NCI-H1105 treated with DMSO at 0.1 percent for 48 hours (cell line): ENCODE measurements at places on chromosomes 5 and 9.
A peak's percentile ranks its signal among the peaks of the same experiment; 100 is the strongest.

GRCh38 chr9:116843863-116844620, 156.9 kb downstream of the TRIM32 start:
- DNase-seq = no peak

DNA sequence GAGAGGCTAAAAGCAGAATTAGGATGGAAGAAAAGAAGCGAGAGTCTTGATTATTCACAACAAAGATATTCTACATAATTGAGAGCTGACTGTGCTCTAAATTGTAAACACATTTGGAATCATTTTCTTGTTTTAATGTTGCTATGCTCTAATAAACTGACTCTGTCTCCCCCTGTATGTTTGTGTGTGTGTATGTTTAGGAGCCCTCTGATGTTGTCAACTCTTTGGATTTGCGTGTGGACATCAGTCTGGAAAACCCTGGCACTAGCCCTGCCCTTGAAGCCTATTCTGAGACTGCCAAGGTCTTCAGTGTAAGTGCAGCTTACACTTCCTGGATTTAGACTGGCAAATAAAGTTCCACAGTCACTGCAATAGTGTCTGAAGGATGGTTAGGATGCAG, 37.8 kb downstream of the MOCS2 start:
- no peak for DNase-seq

- DNase-seq = no peak
Observed at GRCh38 chr5:151224372-151224771, 480 bp upstream of the CCDC69 start.

DNA sequence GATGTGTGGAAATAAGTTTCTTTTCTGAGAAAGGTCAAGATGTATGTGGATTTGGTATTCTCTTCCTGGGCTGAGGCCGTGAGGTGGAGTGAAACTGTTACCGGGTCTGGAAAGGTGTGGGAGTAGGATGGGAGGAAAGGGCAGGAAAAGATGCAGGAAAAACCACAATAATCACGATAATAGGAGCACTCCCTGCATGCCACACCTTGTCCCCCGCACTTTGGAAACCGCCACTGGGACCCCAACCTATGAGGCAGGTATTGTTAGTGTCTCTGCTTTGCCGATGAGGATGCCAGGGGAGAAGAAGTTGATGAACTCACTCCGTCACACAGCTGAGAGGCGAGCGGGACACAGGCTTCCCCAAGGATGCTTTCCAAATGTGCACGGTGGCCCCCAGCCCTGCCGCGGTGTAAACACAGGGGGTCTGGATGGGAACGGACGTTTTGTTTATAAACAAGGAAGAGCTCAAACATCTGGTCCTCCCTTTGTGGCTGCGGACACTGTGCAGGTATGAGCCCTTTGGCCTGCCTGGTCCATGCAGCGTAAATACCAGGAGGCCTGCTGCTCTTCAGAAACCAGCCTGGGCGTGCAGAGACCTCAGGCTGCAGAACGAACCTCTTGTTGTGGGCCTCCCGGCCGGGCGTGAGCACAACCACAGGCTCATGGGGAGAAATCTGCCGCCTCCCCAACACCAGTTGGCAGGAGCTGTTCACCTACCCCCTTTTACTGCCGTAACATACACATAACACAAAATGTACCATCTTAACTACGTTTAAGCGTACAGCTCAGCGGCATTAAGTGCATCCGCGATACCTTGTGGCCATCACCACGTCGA, 126.7 kb downstream of the COL23A1 start:
- no peak for DNase-seq

GRCh38 chr5:71836559-71837112, 117.6 kb downstream of the CARTPT start:
- DNase-seq = no peak

DNA sequence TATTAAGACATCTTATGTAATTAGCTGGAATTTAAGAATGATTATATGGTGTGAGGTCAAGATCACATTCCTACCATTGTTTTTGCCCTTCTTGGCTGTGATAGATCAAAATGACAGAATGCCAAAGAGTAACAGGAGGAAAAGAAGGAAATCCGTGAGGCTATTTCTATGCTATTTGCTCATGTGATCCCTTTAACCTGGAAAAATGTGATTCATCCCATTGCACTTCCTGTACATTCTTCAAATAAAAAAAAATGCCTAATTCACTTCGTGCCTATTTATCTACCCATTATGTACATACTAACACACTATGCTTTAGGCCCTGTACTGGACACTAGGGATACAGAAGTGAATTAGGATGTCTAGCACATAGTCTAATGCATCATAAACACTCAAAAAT, 154.1 kb upstream of the PAPPA start:
- no peak for DNase-seq

GRCh38 chr5:94707359-94707758, 88.9 kb downstream of the SLF1 start:
- DNase-seq = peak; percentile 14

DNA sequence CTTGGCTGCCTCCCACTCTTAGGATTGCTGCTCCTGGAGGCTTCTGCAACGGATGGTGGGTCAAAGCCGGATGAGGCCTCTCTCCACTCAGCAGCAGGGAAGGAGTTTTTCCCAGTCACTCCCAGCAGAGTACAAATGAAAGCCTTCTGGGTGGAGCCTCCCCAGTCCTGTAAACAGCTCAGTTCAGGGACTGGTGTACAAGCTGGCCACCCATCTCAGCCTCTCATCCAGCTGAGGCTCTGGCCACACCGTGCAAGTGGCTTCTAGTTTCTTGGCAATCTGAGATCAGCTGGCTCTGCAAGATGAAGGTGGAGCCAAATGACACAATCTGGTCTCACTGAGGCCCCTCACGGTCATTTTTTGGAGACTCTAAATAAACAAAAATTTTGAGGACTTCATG, 10.0 kb downstream of the GPX3 start:
- no peak for DNase-seq

GRCh38 chr5:78293851-78294247, 649 bp downstream of the AP3B1 start:
- DNase-seq = no peak

DNA sequence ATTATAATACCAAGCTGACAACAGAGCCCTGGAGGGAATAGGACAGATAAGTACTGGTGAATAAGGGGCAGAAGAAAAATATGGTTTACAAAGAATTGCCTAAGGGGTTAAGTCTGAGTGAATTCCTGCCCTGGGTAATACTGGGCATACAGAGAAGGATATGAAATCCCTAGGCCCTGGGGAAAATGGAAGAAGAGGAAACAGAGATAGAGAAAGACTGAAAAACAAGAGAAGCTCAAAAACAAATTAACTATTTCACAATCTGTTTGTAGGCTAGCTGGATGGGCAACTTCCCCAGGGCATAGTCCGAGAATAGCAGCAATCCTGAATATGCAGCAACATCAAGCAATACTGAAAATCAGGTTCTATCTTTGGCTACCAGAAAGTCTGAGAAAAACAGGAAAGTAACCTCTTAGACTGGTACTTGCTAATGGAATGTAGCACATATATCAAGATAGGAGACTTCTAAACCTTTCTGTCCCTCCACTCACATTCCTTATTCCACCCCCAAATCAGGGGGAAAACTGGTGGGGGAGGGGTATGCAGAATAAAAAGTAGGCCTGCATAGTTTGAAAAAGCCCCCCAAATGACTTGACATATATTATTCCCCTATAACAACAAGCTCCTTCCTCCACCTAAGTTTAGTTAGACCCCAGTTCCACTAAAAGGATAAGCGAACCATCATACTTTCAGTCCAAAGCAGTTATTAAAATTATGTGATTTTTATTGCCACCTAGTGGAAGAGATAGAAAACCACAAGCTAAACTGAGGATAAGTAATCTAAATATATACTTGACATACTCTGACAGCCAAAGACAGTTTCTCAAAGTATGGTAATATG, 20.6 kb downstream of the SLC38A9 start:
- DNase-seq = peak; percentile 34

GRCh38 chr5:149605998-149606724, 24.9 kb downstream of the ARHGEF37 start:
- no peak for DNase-seq

DNA sequence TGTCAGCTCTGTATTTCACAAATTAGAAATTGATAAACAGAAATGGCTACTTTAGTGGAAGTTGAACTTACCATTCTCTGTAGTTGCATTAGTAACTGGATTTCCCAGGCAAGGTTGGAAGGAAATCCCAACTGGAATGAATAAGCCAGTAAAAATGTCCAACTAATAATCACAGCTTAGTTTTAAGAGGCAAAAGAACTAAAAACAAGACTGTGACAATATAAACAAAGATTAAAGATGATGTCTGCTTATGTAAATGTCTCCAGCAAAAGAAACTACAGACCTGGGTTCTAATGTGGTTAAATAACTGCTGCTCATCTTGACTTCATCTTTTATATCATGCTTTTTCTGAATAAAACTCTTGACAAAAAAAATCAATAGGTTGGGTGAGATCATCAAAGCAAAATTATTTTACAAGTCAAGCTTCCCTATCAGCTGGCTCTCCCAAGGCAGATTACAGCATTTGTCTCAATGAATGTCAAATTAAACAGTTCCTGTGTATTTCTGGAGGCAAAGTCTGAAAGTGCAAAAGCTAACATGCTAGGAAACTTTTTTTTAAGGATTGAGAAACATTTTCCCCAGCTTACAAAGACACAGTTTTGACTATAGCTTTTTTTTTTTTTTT, 62.3 kb upstream of the HMHB1 start:
- no peak for DNase-seq

GRCh38 chr9:127215268-127216209, 49.0 kb upstream of the GARNL3 start:
- no peak for DNase-seq

DNA sequence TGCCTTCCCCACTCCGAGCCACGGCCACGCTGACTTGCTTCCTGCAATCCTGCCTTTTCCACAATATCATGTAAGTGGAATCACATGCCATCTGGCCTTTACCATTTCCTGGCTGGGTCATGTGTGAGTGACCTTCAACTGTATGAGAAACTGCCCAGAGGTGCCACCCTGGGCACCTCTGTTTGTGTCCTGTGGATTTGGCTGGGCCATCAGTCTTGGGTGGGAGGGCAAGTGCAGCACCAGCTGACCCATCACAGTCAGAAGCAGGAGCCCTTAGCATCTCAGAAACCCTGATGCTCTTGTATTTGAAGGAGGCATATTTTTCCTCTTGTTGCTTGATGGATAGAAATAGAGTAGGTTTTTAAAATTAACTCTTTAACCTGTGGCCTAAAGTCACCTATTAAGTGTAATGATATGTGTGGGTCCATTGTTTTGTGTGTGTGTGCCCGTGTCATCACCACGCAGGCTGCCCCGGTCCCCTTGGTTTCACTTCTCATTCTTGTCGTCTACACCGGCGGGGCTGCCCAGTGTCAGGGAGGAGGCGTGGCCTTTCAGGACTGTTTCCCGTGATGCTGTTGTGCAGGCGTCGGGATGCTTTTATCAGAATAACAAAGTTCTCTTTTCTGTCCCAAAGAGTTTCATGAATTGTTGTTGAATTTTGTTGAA, 52.1 kb upstream of the CACNA1B start:
- no peak for DNase-seq

- no peak for DNase-seq
Observed at GRCh38 chr5:154273028-154273617, 82.6 kb downstream of the GALNT10 start.

DNA sequence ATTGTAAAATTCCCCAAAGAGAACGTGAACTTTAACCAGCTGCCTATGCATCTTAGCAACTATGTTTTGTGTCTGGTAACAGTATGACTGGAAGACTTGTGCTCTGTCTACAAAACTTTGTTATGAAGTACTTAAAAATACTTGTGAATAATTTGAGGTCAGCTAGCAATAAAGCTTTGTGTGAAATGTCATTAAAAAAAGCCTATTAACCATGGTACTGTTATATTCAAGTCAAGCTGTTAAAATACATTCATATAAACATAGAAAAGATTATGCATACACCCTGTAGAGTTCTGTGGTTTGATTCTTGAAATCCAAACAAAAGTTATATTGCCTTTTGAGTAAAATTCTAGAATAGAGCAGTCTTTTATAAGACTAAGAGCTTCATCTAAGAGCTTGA, 60.1 kb downstream of the VCAN start:
- DNase-seq = no peak

GRCh38 chr9:75085640-75086039, 2.3 kb downstream of the NMRK1 start:
- no peak for DNase-seq

DNA sequence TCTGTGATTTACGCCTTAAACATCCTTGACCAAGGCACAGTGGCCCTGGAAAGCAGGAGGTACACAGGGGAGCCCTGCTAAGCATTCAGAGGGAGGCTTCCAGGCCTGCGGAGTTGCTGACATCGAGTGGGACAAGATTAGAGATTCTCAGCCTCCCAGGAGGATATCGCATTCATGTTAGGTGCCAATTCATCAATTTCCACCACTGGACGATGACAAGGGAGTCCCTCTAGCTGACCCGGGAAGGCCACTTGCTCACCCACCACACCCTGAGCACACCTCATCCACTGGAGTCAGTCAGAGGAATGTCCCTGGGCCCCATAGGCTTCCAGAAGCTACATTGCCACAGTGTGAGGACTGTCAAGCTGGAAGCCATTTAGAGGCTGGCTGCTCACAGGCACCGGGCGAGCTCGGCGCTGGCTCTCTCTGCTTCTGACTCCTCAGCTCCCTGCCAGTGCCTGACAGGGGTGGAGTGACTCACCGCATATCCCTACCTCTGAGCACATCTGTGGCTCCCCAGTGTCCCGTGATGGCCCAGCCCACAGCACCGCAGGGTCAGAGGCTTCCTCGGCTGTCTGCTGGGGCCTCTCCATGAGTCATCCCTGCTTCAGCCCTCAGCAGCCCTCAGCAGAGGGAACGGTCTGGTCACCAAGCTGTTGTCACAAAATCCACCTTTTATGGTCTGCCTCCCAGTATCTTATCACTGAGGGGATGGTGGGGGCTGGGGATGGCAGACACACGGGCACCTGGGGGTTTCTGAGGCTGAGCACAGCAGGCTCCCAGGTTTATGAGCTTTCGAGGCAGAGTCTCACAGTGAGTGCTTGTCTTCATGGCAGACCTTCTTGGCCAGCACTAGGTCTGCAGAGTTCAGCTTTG, 117.5 kb downstream of the ZNF608 start:
- no peak for DNase-seq

- no peak for DNase-seq
Observed at GRCh38 chr5:28734396-28734795, 1696.0 kb upstream of the CDH9 start.

DNA sequence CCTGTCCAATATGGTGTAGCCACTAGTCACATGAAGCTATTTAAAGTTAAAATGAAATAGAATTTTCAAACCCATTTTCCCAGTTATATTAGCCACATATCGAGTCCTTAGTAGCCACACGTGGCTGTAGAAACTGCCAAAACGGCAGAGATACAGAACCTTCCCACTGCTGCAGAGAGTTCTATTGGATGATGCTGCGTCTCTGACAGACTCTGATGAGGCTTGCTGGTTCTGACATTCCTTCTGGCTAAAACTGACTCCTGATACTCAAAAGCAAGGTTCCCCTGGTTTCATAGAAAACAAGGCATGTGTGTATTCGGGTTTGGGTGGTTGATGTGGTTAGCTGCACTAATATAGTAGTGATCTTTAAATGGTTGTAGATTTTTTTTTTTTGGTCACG, 91.5 kb downstream of the TLE4 start:
- DNase-seq = no peak

DNA sequence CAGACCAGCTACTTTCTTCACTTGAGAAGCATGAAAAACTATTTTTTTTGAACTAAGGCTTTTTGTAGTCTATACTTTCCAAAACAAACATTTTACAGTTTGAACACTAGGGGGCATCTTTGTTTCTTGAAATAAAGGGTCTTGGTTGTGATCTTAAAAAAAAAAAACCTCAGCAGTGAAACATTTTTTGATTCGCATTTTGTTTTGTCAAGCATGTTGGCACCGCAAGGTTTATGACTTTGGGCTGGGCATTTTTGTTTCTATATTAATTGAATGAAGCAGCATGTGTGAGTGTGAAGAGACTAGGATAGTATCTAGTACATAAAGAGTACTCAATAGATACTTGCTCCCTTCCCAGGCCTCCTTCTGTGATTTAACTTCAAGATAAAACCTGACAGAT, 31.6 kb upstream of the ACOT12 start:
- DNase-seq = peak; percentile 43
